ENCODE measurements at places on chromosomes 6 and 20. TPM values are rescaled to one million over a fixed set of nuclear protein-coding genes. Genes with fewer than 3 reads are reported as not detected.

DNA sequence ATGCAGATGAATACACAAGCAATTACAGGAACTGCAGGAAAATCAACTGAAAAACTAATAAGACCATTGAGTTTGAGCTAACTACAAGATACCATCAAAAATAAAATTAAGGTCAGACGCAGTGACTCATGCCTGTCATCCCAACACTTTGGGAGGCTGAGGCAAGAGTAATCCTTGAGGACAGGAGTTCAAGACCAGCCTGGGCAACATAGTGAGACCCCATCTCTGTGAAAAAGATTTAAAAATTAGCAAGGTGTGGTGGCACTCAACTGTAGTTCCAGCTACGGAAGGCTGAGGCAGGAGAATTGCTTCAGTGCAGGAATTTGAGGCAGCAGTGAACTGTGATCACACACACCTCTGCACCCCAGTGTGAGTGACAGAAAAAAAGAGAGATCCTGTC lies 419.9 kb upstream of the SOX4 start:
- no peak for ATAC-seq

GRCh38 chr6:87684895-87685654 lies 17.0 kb downstream of the AKIRIN2 start:
- no peak for ATAC-seq

- ATAC-seq, result peak; percentile 99
Measured at GRCh38 chr6:22062807-22063408, 233.9 kb downstream of the PRL start.

SOX4 gene
- total RNA-seq, result 10.5 TPM

DNA sequence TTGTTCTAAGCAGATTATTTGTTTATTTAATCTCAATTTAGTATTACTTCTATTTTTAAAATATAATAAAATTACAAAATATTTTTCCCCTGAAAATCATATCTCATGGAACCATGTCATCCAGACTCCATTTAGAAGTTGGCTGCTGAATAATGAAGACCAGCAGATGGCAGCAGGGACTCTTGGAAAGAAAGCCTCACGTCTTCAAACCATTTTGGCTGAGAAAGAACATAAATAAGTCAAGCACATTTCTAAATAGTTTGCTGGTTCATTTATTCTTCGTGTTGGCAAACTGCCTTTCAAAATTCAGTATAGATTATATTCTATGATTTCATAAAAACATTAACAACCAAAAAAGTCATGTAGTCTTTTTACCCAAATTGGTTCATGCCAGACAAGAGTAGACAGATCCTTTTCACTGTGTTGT lies 71.7 kb downstream of the RCAN2 start:
- no peak for ATAC-seq

GRCh38 chr20:49937027-49937929 lies 1.1 kb downstream of the RNF114 start:
- ATAC-seq, result no peak

FRS3 gene
- total RNA-seq, result 2.2 TPM

- no peak for ATAC-seq
Measured at GRCh38 chr6:14518515-14519217, 401.1 kb downstream of the CD83 start.

SRMS gene
- 0.44 TPM for total RNA-seq

OPRL1 gene
- 0.12 TPM for total RNA-seq

DNA sequence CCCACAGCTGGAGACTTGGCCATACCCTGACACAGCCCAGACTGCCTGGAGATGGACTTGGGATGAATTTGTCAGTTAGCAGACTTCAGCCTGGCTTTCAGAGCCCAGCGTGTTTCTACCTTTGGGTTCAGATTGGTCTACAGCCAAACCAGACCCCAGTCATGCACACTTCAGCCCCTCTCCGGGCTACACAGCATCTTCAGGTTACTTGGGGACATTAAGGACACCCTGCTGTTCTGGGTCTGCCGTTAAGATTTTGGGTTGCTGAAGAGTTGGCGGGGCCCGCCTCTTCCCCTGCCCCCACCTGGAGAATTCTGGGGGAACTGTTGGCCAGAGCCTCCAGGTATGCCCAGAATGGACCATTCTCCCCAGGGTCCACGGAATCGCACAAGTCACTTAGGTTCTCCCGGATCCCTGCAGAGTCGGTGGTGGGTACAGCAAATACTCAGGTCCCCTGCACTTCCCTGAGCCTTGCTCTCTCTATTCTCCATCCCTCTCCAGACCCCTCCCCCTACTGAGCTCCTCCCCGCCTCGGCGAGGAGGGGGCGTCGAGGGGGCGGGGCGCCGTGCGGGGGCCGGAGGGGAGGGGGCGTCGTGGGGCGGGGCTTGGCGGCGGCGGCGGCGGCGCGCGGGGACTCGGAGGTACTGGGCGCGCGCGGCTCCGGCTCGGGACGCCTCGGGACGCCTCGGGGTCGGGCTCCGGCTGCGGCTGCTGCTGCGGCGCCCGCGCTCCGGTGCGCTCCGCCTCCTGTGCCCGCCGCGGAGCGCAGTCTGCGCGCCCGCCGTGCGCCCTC lies at the start of gene PTK7:
Gene PTK7, plus strand, starts transcription at position 645 of the 794 bp plus-strand sequence. CDS start 175 bp downstream, outside the sequence.
- peak; percentile 57 for ATAC-seq

GRCh38 chr6:14467591-14467990 lies 350.0 kb downstream of the CD83 start:
- ATAC-seq, result no peak

DNA sequence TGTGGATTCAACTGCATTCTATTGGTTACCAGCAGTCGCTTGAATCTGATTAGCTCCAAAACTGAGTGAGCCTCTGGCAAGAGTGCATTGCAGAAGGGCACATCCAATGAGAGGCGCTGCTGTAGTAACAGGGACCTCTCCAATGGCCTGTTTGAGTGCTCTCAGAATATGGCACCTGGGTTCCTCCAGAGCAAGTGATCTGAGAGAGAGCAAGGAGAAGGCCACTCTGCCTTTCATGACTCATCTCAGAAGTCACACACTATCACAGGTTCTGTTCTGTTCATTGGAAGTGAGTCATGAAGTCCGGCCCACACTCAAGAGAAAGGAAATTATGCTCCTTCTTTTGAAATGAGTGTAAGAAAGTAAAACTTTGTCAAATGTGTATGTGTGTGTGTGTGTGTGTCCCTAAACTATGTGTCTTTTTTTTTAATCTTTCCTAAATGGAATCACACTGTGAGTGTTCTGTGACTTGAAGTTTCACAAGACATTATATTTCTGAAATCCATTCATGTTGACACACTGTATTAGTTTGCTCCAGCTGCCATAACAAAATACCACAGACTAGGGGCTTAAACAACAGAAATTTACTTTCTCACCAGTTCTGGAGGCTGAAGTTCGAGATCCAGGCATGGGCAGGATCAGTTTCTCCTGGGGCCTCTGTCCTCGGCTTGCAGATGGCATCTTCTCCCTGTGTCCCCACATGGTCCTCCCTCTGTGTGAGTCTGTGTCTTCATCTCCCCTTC lies 138.3 kb upstream of the CDYL start:
- ATAC-seq, result peak; percentile 86

DNA sequence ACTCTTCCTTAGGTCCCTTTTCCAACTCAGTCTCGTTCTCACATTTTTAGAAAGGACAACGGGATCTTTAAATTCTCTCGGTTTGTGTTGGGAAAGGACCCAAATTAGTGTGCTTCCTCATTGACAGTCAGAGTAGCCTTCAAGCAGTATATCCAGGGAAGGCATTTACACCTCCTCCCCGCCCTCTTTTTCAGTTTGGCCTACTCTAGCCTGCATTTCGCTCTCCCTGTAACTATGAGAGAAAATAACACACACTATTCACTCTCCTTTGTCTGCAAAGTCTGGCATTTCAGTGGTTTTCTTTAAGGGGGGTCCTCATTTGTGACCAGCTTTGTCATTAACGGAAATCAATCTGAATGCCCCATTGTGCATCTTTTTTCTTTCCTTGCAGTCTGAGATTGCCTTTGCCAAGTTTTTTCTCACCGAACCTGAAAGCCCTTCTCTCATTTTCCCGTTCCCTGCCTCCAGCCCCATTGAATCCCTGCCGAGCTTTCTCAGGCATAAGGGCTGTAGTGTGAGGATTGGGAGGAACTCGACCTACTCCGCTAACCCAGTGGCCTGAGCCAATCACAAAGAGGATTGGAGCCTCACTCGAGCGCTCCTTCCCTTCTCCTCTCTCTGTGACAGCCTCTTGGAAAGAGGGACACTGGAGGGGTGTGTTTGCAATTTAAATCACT lies 393 bp upstream of the FABP7 start:
- ATAC-seq, result no peak

EDN3 gene
- total RNA-seq, result 5.9 TPM

- no peak for ATAC-seq
Measured at GRCh38 chr6:11002176-11002575, 41.9 kb downstream of the ELOVL2 start.

GRCh38 chr6:6930223-6930880 lies 177.4 kb upstream of the RREB1 start:
- peak; percentile 63 for ATAC-seq

DNA sequence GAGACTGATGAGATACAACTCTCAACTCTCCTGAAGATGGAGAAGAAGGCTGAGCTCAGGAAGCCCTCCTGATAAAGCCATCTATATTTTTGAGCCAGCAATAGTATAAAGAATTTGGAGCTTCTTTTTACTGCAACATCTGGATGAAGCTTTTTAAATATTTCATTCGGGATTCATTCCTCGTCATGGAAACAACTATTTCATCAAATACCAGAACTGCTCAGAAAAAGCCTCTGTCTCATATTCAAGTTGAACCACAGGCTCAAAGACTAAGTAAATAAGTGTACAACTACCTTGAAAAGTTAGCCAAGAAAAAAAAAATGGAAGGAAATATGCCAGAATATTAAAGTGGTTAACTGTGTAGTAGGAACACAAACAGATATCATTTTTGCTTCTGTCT lies 37.8 kb downstream of the PTPRT start:
- no peak for ATAC-seq

DNA sequence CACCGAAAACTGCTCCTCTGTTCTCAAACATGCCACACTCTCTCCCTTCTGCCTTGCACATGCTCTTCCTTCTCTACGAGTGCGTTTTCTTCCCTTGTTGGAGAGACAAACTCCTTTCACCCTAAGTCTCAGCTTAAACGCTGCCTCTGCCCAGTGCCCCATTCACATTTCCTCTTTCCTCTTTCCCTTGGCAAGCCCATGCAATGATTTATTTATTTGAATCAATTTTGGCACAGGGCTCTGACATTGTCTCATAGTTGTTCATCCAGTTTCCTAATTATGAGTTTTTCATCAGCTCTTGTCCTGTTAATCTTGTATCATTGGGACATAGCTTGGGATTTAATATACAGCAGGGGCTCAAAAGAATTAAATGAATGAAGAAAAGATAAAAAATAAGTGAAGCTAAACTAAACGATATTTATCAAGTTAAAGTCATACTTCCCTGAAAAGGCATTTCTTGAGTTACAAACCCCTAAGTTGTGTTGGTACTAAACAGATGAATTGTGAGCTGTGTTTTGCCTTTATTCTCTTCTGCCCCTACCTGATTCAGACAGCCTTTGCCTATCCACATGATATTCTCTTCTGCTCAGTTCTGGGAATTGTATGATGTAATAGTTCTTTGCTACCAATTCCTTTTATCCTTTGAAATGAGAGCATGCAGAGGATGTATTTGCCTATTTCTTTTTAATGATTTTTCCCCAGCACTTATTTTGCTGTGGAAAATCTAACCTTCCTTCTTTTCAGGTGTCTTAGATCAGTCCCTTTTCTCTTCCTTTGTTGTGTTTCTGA lies 704.4 kb downstream of the UTRN start:
- ATAC-seq, result peak; percentile 87

DNA sequence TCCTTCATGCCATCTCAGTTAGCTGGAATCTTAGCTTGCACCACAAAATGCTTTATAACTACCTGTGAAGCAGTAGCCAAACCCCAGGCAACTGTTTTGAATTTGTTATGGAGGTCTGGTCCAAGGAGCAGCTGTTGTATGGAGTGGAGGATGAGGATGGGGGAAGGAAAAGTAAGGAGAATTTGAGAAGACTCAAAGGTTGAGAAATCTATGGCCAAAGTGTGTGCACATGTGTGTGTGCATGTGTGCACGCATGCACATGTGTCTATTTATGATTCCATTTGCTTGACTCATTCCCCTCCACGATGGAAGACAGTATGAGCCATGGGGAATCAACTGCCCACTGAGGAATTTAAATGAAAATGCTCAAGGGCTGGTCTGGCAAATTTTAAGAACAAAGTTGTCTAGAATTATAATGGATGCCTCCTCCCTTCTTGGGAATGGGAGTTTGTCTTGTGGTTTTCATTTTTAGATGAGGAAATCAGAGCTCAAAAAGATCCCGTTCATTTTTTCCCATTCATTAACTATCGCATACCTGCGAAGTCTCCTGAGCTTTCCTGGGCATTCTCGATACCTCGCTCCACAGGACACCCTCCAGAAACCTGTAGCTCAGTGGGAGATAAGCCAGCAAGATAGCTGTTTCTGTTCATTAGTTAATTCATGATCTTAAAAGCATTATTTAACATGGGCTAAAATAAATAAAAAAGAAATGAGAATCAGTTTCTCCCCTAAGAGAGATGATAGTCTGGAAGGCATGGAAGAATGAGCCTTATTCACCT lies 152.3 kb upstream of the NEDD9 start:
- ATAC-seq, result no peak

PBOV1 gene
- total RNA-seq, result not detected

PHF1 gene
- total RNA-seq, result 13.4 TPM

DNA sequence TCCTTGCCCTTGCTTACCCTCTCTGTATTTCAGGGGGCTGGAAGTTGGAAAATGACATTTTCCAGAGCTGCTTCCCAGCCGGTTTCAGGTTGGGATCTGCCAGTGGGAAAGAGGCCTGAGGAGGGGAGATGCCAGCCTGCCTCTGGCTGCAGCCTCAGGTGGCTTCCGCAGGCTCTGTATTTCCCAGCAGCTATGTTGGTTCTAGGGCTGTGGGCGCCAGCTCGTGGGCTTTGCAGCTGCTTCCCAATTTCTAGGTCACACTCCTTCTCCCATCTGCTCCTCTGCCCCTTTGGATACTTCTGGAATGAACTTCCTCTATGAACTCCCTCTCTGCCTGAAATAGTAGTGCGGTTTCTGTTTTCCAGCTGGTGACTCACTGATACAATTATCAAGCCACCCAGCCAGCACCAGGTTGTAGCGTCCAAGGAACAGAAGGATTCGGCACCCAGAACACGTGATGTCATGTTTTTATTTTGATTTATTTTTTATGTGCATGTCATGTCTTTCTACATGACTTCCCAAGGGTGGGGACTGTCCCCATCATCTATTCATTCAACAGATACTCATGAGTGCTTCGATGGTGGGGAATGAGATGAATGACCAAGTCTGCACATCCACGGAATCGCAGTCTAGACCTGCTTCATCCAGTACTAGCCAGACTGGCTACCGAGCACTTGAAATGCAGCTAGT lies 38.0 kb downstream of the TGM2 start:
- ATAC-seq, result peak; percentile 5

Measured in esophagus mucosa (tissue), 1 donor.